ENCODE measurements at places on chromosomes 7 and 10.

DNA sequence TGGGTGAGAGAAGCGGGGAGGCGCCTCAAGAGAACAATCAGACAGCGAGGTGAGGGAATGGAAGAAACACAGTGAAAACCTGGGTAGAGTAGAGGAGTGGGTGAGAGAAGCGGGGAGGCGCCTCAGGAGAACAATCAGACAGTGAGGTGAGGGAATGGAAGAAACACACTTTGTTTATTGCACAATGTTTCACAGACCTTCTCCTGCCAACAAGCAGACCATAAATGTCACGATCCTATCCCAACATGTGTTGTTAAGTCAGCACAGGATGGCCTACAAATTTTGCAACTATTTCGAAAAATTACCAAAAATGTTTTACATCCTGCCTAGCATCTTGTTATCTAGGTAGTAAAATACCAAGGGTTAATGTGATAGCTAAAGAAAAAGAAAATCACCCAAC lies 115.3 kb downstream of the JAZF1 start:
- H3K4me1 ChIP-seq = peaks cover 5% of the 10 kb centered on the region
- H3K27me3 ChIP-seq = no peaks in the 10 kb centered on the region
- H3K27ac ChIP-seq = no peak overlapping the region
- no peak overlapping the region for H3K4me3 ChIP-seq
- no peaks in the 10 kb centered on the region for H3K36me3 ChIP-seq

GRCh38 chr7:87220734-87221215 lies 1.2 kb upstream of the TMEM243 start:
- H3K36me3 ChIP-seq = peaks cover 27% of the 10 kb centered on the region
- peak overlapping the region; percentile 62 for H3K27ac ChIP-seq
- H3K4me1 ChIP-seq = peaks cover 25% of the 10 kb centered on the region
- peaks cover 3% of the 10 kb centered on the region for H3K27me3 ChIP-seq

DNA sequence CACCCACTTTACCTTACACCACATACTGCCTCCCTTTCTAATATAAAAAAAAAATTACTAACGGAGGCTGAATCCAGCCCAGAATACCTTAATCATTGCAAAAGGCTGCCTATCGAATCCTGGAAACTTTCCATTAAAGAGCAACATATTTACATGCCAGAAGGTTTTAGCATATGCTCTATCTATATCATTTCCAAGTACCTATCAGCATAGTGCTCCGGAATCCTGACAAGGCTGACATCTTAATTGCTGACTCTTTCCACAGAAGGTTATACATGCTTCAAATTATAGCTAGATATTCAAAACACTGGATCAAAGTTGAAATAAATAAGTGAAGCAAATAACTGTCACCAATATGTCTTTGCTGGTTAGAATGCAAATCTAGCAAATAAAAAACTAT lies 170.9 kb upstream of the CDK1 start:
- H3K36me3 ChIP-seq = peaks cover 2% of the 10 kb centered on the region
- DNase-seq = no peak
- H3K4me3 ChIP-seq = no peak overlapping the region
- no peaks in the 10 kb centered on the region for H3K27me3 ChIP-seq

- no peaks in the 10 kb centered on the region for H3K4me1 ChIP-seq
- no peaks in the 10 kb centered on the region for H3K36me3 ChIP-seq
- peaks cover 7% of the 10 kb centered on the region for H3K27me3 ChIP-seq
- H3K27ac ChIP-seq = no peak overlapping the region
These were observed 23.0 kb upstream of the MXI1 start for GRCh38 chr10:110184398-110184797.

DNA sequence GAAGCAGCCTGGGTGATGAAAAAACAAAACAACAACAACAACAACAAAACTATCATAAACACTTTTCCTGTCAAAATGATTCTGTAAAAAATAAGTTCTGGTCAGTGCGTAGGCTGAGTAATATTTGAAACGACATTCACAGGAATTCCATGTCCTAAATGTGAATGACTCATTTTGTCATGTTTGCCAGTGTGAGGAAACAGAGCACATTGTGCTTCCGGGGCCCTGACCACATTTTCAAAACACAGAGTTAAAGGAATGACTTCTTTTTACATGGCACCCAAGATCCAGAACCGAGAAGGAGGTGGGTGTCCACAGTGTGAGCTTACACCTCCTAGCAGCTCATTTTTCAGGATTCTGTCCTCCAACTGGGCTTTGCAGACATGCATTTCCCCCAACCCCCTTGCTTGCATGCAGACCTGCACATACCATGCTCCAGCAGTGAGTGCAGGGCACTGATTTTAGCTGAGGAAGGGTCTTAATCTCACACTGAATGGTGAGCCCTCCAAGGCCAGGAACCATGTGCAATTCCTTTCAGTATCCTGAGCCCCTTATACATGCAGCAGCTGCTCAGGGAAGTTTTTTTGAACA lies 3.0 kb downstream of the CLRN3 start:
- H3K4me1 ChIP-seq = peaks cover 2% of the 10 kb centered on the region
- no peak for DNase-seq
- H3K27me3 ChIP-seq = peaks cover 2% of the 10 kb centered on the region

Data from activated CD4-positive, alpha-beta T cell treated with anti-CD3 and anti-CD28 coated beads for 36 hours (primary cell).